Pulmonary artery endothelial cell (primary cell): ENCODE measurements at places on chromosomes 6 and 20. TPM values are rescaled to one million over a fixed set of nuclear protein-coding genes. Genes with fewer than 3 reads are reported as not detected.
A peak's percentile ranks its signal among the peaks of the same experiment; 100 is the strongest.

The ENPP3 gene
- under 0.01 and 0.04 TPM in 2 replicates for total RNA-seq

The HSPA12B gene
- total RNA-seq, result 4.7 and 7.9 TPM in 2 replicates

The SHLD1 gene
- total RNA-seq, result 1.7 and 2.6 TPM in 2 replicates

The EFHC1 gene
- 12.8 and 13.1 TPM in 2 replicates for total RNA-seq

The TCFL5 gene
- total RNA-seq, result 10.6 and 15.6 TPM in 2 replicates

The RAB44 gene
- not detected in 2 replicates for total RNA-seq

The TBP gene
- 10.9 and 17.6 TPM in 2 replicates for total RNA-seq

The MYMX gene
- 0.13 TPM in 1 of 2 replicates, not detected in the other for total RNA-seq

The FAM209B gene
- not detected in 2 replicates for total RNA-seq

The PKHD1 gene
- total RNA-seq, result not detected in 2 replicates

DNA sequence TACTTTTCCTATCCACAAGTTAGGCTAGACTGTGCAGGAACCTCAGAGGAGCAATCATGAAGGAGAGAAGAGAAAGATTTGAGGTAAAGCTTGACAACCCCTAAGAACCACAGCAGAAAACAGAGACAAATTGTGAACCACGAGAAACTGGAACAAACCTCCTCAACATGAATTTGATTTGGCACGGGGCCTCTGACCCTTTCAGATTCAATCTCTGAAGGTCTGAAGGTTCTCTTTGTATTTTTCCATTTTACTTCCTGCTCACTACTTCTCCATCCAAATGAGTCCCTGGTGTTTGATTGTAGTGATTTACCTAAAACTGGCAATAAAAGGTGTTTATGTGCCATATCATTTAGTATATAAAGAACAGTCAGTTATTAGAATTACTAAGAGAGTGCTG, 126.1 kb upstream of the STXBP5 start:
- no peak for DNase-seq

DNA sequence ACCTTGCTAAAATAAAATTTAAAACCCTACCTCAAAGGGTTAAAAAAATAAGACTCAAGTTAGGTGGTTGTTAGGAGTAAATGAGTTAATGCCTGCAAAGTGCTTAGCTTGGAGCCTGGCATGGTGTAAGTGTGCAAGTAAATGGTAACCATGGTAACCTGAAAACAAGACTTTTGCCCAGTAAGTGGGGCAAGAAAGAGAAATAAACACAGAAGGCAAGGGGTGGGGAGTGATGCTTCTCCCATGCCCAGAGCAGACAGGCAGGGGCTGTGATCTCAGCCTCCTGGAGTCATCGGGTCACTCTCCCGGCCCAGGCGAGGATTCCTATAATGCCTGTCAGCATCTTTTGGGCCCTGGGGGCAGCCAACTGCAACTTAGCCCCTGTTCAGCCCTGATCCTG, 59.2 kb upstream of the SLC32A1 start:
- no peak for DNase-seq

DNA sequence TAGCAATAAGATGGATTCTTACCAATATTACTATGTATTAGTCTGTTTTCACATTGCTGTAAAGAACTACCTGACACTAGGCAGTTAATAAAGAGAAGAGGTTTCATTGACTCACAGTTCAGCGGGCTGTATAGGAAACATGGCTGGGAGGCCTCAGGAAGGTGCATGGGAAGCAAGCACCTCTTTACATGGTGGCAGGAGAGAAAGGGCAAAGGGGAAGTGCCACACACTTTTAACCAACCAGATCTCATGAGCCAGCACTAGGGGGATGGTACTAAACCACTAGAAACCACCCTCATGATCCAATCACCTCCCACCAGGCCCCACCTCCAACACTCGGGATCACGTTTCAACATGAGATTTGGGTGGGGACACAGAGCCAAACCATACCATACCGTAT, 40.7 kb upstream of the CCDC167 start:
- DNase-seq, result no peak

DNA sequence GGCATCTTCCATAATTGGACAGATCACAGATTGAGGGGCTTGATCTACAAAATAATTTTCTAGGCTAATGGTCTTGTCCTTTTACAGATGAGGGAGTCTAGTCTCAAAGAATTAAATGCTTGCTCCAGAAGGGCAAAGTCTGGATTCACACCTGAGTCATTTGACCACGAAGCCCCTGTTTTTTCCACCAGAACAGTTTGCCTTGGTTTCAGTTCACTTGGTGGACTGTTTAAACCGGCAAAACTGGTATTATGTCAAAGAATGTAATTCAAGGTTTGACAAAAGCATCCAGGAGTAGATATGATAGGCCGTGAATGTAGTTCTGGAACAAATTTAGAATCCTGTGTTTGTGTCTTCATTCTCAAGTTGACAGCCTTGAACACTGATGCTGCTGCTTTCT, 3.3 kb downstream of the MYO6 start:
- no peak for DNase-seq

GRCh38 chr20:10415013-10415650, 18.9 kb downstream of the MKKS start:
- DNase-seq, result no peak

DNA sequence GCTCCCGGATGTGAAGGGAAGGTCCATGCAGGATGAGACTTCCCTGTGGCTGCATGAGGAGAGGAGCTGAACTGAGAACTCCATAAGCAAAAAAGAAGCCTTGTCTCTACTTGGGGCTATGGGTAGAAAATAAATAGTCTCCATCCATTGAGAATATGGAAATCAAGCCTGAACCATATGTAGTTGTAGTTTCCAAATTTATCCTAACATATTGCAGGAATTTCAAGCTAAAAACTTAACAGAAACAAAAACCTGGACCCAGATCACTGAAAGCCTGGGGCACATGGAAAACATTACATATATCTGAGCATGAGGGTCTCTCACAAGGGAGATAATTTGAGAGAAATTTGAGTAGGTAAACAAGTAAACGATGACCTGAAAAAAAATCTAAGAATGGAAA, 94.9 kb upstream of the C6orf118 start:
- no peak for DNase-seq

DNA sequence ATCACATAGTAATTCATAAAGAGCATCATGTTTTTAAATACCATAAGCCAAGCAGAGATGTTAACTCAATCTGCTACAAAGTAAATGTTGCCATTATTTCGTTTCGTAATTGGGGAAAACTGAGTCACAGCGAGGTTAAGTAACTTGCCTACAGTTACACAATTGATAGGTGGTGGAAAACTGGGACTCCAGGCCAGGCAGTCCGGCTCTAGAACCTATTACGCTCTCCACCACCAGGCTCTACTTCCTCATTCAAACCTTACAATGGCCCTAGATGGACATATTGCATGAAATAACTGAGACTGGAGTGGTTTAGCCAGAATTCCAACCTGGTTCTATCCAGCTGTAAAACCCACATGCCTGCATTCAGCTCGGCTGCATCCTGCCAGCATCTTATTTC, 58.2 kb downstream of the LINC00237 start:
- DNase-seq, result no peak

DNA sequence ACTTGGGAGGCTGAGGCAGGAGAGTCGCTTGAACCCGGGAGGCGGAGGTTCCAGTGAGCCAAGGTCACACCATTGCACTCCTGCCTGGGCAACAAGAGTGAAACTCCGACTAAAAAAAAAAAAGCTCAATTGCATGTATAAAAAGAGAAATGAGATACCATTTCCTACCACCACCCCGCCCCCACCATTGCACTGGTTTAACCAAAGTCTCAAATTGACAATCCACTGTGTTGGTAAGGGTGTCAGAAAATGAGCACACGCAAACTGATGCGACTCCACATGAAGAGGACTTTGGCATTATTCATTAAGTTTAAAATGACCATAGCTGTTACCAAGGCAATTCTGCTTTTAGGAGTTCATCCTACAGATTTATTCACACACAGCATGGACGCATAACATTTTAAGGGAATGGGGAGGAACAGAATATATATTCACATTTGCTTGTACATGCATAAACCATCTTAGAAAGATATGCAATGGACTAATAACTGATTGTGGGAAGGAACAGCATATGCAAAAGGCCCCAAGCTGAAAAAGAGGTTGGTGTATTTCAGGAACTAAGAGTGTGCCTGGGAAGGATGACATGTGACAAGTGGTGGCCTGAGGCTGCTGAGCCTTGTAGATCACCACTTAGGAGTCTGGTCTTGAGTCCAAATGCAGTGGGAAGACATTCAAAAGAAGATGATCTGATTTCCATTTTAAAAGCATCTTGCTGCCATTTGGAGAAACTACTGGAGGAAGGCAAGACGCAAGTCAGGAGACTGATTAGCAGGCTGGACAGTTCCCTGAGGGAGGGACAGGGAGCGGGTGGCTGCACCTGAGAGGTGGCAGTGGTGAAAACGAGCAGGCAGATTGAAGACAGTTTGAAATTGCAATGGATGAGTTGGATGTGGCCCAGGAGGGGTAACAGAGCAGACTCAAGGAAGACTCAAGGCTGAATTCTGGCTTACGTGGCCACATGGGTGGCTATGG, 37.2 kb upstream of the PTPN1 start:
- DNase-seq, result no peak

DNA sequence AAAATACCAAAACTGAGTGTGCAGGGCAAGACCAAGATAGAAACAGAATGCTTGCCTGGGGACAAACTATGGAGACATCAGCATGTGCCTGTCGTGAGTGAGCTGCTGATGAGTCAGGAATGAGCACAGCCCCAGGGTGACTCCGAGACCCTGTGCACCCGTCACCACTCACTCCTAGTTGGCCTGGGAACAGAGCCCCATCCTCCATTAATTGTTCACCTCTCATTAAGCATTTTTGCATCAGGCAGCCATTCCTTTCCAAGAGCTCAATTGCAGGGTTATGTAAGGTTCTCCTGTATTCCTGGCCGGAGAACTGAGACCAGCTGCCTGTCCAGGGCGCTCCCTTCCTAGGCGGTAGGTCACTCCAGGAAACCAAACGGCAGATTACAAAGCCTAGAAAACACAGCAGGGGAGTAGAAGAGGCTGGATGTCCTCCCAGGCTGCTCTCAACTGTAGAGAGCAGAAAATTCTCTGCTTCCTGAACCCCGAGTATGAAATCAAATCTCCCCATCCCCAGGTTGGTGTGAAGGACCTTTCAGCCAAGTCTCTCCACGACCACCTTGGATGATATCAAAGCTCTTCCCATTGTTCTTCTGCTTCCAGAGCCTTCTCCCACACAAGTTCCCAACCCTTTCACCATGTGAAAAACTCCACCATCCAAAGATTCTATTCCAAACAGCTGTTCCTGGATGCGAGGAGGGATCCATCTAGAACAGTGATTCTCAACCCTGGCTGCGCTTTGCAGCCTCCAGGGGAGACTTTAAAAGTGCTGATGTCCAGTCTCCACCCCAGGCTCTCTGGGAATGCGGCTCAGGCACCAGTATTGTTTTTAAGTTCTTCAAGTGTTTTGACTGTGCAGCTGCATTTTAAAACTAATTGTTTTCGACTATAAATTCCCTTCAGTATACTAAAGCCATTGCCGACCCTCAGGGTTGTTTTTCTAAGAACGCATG, 532.6 kb upstream of the JARID2 start:
- no peak for DNase-seq

DNA sequence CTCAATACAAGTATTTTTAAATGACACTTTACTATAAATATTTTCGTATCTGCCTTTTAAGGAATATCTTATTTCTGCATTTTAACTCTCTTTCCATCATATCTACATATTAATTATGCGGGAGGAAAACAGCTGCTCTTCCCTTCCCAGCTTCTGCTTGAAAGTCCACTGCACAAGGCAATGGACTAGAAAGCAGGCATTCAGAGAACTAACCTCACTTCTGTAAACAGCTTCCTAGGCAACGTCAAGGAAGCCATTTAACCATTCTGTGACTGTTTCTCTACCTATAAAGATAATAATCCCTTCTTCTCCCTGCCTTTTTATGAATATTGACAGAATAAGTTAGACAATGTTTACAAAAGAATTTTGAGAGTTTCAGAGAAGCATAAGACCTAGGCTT, 319.4 kb downstream of the BTBD9 start:
- no peak for DNase-seq

GRCh38 chr6:55528624-55529023, 50.4 kb downstream of the HMGCLL1 start:
- peak; percentile 66 for DNase-seq

DNA sequence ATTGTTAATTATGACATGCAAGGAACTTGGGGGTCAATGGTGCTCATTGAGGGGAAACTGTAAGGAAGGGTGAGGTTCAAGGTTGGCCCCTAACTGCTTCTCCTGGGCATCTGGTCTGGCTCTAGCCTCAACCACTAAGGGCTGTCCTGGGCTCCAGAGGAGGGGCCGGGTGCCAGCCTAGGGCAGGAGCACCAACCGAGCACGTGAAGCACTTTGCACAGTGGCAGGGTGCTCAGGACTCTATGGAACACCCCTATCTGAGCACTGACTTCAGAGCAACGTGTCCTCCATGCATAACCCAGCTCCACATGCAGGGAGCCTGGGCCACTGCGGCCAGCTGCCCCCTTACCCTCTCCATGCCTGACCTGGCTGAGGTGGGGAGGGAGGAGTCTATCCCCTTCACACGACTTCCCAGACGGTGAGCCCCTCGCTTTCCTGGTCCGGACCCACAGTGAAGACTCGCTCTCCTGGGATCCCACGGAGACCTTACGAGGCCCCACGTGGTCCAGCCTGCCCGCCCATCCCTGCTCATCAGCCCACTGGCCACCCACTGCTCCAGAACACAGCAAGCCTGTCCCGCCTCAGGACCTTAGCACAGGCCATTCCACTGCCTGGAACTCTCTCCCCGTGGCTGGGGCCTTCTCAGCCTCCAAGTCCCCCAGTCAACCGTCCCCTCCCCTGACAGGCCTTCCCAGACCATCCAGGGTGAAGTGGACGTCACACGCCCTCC, 40.8 kb upstream of the STX16 start:
- no peak for DNase-seq

DNA sequence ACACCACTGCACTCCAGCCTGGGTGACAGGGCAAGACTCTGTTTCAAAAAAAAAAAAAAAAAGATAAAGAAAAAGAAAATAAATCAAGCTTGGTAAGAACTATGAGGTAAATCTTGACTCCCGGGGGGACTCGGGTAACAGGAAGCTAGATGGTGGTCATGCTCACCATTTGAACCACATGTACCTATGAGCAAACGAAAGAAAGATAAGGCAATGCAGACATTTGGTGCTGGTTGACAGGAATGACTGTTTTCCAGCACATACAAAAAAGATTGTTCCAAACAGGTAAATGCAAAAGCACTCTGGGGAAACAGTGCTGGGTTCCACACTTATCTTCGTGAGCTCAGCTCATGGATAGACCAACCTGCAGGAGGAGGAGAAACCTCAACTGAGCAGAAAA, 22.8 kb upstream of the PTPN1 start:
- DNase-seq, result no peak

DNA sequence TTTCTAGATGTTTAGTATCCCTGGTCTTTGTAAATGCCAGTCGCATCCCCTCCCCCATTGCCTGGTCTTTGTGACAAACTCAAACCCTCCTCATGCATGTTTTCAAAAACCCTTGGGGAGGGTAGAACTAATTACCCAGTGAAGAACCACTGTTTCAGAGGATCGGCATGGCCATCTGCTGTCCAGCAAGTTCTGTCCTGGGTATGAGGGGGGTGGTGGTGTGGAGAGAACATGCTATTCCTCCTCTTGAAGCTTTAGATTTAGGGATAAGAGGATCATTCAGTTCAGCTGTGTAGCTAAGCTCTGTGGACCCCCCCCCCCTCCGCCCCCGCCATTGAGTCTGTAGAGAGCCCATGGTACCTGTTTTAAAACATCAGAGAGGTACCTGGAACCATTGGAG, 5.6 kb downstream of the BRPF3 start:
- no peak for DNase-seq
